Skin of body (tissue), 3 donors: ENCODE measurements at places on chromosomes 6 and 20. TPM values are rescaled to one million over a fixed set of nuclear protein-coding genes. Genes with fewer than 3 reads are reported as not detected.
A peak's percentile ranks its signal among the peaks of the same experiment; 100 is the strongest.

DNA sequence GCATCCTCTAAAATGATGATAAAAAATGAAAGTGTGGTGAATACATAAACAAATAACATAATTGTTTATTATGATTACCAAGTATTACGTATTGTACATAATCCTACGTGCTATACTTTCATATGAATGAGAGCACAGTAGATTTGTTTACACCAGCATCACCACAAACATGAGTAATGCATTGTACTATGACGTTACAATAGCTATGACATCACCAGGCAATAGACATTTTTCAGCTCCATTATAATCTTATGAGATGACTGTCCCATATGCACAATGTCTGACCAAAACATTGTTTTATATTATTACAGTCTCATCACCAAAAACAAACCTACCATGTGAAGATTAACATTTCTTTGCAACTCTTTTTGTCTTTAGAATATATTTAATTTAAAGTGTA, 225.7 kb upstream of the TENT5A start:
- DNase-seq = no peak

Gene CARMIL1
- total RNA-seq = 17.9 TPM

GRCh38 chr6:7264686-7265384, 48.2 kb downstream of the SSR1 start:
- no peak for DNase-seq

DNA sequence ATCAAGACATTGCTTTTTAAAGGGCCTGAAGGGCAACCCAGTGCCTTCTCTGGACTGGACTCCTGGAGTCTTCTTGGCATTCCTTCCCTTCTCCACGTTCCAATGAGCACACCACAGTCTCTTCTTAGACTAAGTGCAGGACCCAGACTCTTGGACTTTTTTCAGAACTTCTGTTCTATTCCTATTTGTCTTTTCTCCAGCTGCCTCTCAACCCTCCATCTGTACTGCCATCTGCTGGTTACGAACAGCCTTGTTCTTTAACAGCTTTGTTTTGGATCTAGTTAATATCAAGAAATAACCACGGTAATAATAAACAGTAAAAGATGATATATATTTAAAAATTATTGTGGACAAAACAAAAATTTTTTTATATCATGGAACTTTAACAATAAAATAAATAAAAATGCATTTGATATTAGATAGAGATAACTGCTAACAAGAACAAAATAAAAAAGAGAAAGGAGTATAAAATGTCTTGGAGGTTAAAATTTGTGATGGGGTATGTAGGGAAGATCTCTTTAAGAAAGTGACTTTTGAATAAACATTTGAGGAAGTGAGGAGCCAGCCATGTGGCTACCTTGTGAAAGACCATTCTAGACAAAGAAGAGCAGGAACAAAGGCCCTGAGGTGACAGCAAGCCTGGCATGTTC, 105.1 kb upstream of the HCRTR2 start:
- peak; percentile 10 for DNase-seq

DNA sequence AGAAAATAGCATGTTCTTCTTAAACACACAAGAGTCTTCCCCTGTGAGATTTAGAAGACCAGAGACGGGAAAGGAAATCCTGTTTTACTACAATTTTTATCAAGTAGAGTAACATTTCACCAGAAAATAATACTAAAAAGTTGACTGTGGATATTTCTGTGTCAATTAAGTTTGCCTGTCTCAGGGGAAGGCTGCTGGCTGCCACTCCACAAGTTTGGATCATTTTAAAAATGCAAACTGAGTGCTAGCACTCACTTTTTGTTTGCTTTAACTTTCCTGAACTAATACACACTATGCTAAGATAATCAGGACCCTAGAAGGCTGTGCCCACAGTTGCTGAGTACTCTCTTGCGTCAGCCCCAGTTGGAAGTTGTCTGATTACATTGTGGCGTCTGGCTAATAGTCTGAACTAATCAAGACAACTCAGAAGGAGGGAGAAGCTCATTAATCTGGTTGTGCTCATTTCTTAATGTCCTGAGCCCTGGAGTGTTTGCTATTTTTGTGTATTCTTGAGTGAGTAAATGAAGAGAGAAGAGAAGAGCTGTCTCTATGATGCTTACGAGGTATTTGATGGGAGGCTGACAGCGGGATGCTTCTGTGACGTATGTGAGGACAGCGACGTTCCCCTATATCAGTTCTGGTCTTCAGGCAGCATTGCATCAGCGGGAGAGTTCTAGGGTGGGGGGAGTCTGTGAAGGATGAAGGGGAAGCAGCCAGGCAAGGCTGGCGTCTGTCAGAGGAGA, 664.2 kb downstream of the QKI start:
- DNase-seq = no peak

Gene ZFAND3
- total RNA-seq = 32.2 TPM

Gene CGA
- total RNA-seq = 32.0 TPM

GRCh38 chr6:132132924-132133639, 181.9 kb upstream of the CCN2 start:
- peak; percentile 77 for DNase-seq

- no peak for DNase-seq
Measured at GRCh38 chr6:36350082-36350481, 13.4 kb upstream of the BNIP5 start.

GRCh38 chr20:23308024-23308423, 42.6 kb upstream of the NXT1 start:
- no peak for DNase-seq

GRCh38 chr20:2151858-2152281, 50.2 kb downstream of the STK35 start:
- peak; percentile 36 for DNase-seq

Gene LINC00237
- not detected for total RNA-seq

- DNase-seq = no peak
Measured at GRCh38 chr6:95768539-95768938, 191.2 kb downstream of the MANEA start.

- no peak for DNase-seq
Measured at GRCh38 chr6:117138425-117138824, 126.9 kb upstream of the VGLL2 start.

Gene BMP2
- 13.8 TPM for total RNA-seq

GRCh38 chr6:53410508-53411258, 61.9 kb upstream of the ELOVL5 start:
- DNase-seq = no peak

GRCh38 chr20:8809107-8809953, 259.6 kb upstream of the PLCB4 start:
- no peak for DNase-seq

- peak; percentile 76 for DNase-seq
Measured at GRCh38 chr6:1538810-1539478, 70.8 kb upstream of the FOXC1 start.

Gene C6orf118
- total RNA-seq = 0.49 TPM

- DNase-seq = no peak
Measured at GRCh38 chr6:43454290-43454695, 1.1 kb downstream of the DLK2 start.

GRCh38 chr6:32047855-32048766, 9.9 kb downstream of the CYP21A2 start:
- no peak for DNase-seq

- no peak for DNase-seq
Measured at GRCh38 chr20:37096415-37097041, 731 bp upstream of the RBL1 start.

GRCh38 chr6:140540743-140541142, 1166.3 kb upstream of the CITED2 start:
- DNase-seq = no peak

Gene MEP1A
- total RNA-seq = not detected

DNA sequence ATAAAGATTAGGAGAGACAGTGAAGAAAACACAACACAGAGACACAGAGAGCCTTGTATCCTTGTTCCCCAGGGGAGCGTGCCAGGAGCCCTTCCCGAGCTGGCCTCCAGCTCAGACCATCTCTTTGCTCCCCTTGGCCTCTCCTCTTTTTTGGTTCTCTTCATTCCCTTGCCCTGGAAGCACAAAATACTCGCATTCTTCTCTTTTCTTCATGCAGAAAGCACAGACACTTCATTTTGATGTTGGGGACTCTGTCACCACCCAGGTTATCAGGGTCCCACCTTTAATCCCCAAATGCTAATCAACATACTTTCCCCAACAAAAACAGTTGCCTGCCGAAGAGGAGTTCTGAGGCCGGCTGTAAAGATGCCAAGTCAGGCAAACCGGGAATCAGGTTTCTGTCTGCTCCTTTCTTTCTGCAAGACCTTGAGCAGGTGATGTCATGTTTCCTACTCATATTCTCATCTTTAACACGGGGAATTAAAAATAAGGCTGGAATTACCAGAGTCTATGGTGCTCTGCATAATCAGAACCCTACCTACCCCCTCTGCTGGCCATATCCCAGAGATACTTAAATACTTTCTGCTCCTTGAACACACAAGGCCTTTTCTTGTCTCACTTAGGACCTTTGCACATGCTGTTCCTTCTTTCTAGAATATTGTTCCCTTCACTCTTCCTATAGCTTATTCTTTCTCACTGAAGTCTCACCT, 21.7 kb downstream of the TGM6 start:
- no peak for DNase-seq

- DNase-seq = no peak
Measured at GRCh38 chr6:40896696-40897095, 142.3 kb downstream of the UNC5CL start.

Gene HCRTR2
- total RNA-seq = not detected

Gene BEND3
- 1.6 TPM for total RNA-seq

GRCh38 chr6:7578516-7578915, 11.5 kb upstream of the SNRNP48 start:
- no peak for DNase-seq

Gene GJA10
- not detected for total RNA-seq

Gene CDSN
- 37.1 TPM for total RNA-seq

Gene PDRG1
- total RNA-seq = 4.4 TPM

- DNase-seq = no peak
Measured at GRCh38 chr6:79196912-79197311, 37.6 kb downstream of the HMGN3 start.

Gene KIAA1586
- 23.9 TPM for total RNA-seq

GRCh38 chr6:40413239-40413638, 173.9 kb downstream of the LRFN2 start:
- DNase-seq = no peak

DNA sequence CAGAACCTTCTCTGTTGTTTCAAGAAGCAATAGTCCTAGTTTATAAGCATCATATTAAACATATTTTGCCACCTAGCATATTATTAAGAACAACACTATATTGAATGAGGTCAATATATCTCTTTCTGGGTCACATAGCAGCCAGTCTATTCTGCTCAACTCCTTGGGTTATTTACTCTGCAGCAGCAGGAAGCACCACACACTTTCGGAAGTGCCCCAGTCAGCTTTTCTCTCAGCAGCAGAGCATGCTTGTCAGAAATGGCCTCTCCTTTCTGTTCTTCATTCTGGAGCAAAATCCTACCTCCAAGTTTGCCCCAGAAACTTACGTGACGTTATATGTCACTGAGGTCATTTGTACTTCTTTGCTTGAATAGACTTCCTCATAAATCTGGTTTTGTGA, 22.7 kb downstream of the CFAP206 start:
- no peak for DNase-seq

DNA sequence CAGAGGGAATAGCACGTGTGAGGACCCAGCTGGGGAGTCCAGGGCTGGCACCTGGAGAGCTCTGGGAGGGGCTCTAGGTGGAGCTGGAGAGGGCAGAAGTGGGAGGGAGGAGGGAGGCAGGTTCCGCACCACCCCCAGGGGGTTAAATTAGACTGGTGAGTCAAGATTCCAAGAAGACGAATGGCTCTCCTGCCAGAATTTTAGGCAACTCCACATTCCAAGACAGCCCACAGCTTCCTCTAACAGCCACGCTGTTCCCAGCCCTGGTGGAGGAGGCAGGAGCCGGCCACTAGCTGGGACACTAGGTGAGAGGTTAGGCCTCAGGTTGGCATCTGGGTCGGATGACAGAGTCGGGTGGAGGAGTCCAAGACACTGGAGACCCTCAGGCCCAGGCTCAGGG, 60.2 kb downstream of the TFAP2C start:
- no peak for DNase-seq
